ENCODE measurements at places on chromosomes 5 and 9.

DNA sequence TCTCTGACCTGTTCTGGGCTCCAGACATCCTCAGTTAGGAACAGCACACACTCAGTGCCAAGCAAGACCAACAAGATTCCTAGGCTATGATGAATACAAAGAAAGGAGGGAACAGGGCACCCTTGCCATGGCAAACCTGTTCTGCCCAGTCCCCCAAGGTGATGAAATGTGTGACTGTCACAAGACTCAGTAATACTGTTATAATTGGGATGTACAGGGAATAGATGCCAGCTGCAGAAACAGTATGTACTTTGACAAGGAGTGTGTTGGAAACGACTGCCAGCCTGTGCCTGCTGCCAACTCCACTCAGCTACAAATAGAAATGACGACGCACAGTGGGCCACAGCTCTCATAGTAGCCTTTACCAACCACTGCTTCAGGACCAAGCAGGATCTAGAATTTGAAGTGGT, 453.0 kb downstream of the EFNA5 start:
- DNase-seq = no peak

DNA sequence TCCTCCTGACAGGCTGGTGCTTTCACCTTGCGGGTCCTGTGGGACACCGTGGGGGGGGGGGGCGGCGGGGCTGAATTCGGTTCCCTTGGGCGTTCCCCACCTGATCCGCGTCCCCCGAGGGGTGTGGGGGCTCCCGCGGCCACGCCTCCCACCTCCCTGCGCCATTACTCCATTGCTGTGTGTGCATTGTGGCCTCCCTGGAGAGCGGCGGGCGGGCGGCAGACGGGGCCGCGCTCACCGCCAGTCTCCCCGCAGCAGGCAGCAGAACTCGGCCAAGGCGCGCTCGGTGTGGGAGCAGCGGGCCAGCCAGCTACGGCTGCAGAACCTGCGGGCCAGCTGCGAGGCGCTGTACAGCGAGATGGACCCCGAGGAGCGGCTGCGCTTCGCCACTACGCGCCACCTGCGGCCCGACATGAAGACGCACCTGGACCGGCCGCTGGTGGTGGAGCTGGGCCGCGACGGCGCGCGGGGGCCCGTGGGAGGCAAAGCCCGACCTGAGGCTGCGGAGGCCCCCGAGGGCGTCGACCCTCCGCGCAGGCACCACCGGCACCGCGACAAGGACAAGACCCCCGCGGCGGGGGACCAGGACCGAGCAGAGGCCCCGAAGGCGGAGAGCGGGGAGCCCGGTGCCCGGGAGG, 145.3 kb downstream of the CACNA1B start:
- DNase-seq = no peak

DNA sequence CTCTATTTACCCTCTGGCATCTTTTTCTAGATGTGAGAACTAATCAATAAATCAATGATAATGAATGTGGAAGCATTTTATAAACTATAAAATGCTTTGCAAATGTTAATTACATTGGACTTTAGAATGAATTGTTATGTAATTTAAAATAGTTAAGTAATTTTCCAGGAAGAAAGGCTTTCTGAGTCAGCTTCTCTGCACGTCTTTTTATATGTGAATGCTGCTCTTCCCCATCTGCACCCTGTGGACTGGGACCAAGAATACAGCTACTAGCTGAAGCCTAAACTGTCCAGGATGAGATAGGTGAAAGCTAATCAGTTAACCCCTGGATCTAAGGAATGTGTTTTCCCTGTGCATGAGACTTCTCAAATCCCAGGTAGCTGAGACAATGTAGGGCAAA, 292.9 kb downstream of the NR3C1 start:
- no peak for DNase-seq

- DNase-seq = no peak
Measured at GRCh38 chr9:112777914-112778313, 27.4 kb downstream of the SNX30 start.

- DNase-seq = peak; percentile 15
Measured at GRCh38 chr9:78954286-78954685, 617.5 kb upstream of the TLE4 start.

DNA sequence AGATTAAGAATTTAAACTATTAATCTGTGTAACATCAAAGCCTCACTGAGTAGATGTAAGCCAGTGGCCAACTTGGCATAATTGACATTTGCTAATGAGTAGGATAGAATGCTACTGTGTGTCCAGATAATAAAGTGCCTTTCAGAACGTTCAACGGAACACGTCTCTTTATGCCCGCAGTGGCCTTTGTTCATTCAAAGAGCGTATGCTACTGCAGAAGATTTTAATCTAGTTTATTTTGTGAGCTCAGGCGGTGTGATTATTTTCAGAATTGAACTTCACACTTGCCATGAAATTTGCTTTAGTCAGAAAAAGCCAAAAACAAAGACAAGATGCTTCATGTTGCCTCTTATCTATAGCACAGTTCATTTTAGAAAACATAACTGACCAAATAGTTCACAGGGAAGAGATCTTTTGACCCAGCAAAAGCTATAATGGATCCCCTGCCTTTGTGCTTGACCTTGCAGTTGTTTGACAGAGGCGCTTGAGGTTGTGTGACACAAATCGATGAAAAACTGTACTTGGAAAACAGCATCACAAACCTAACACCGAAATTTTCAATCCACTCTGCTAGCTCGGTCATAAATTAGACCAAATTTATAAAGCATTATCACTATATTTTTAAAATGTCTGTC, 530.9 kb upstream of the TYRP1 start:
- no peak for DNase-seq

- no peak for DNase-seq
Measured at GRCh38 chr5:156686796-156687195, 163.3 kb upstream of the PPP1R2B start.

DNA sequence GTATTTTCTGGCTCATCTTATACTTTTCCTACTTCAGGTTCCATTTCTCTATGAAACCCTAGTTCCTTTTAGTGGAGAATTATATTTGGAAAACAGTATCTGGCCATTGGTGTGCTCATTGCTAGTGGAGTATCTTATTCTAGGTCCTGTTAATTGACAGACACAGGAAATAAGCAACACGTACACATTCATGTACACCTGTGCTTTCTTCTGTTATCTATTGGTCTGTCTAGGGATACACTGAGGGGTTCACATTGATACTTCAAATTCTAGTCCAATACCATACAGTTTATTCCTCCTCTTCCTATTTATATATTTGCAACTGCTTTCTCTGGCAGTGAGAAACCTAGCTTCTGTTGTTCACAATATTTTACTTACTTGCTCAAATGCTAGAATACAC, 110.2 kb downstream of the FER start:
- DNase-seq = no peak

DNA sequence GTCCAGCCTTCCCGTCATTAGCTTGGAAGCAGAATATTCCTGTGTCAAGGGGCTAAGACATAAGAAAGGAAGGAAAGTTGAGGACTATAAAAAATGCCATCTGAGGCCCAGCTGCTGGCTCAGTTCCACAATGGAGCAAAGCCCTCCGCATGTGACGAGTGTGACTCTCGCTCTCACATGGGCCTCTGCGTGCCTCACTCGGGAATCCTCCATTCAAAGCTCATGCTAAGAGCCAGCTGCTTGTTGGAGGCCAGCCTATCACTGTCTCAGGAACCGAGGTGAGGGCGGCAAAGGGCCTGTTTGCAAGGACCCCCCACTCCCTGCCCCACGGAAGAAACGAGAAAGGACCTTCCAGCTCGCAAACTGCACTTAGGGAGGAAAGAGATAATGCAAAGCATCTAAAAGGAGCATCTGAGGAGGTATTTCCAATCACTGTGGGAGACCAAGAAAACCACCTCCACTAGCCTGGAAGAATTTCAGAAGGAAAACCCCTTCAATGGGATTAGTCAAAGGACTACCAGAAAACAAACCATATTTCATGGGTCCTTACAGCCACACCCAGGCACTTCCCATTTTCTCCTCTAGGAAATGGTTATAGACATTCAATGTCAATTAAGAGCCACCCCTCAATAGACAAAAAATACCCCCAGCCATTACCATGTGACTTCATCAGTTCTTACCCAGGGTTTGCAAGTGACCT, 95.3 kb downstream of the PRRT1B start:
- no peak for DNase-seq

GRCh38 chr5:88380332-88380731, 111.7 kb upstream of the TMEM161B start:
- DNase-seq = no peak

GRCh38 chr5:41641621-41642020, 131.2 kb upstream of the PLCXD3 start:
- no peak for DNase-seq

- no peak for DNase-seq
Measured at GRCh38 chr5:178259623-178260536, 27.3 kb upstream of the PHYKPL start.

DNA sequence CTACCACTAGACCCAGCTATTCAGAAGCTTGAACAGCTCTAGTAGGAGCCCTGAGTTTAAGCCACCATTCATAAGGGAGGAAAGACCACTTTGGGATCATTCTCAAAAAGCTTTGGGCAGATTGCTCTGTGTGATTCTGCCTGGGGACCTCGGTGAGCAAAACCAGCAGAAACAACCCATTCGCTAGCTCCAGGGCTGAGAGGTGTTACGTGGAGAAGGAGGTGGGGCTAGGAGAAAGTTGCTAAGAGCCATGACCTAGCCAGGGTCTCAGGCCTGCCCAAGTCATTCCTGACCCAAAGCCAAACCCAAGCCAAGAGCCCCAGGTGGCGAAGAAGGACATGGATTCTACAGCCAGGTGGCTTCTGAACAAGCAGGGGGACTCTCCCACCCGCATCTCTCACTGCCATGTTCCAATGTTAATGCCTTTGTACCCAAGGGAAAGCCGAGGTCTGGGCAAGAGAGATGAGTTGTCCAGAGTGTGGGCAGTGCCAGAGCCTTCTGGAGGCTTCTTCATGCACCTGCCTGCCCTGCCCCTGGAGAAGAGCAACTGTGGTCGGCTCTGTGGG, 4.0 kb upstream of the BARHL1 start:
- DNase-seq = no peak

GRCh38 chr9:23774266-23774665, 51.8 kb downstream of the ELAVL2 start:
- peak; percentile 4 for DNase-seq

DNA sequence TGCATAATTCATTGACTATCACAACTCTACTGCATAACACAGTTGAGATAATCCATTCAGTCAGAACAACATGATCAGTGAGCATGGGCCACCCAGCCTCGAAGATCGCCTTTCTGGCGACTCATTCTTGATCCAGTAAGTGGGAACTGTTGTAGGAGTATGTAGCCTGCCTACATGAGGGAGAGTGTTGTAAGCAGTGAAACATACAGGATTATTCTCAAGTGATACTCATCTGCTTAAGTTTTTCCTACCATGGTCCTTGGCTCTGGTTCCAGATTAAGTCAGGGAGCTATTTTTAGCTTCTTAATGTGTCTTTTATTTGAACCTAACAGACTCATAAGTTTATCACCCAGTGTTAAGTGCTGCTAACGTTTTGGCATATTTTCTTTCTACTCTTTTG, 44.0 kb downstream of the TNPO1 start:
- peak; percentile 38 for DNase-seq

- DNase-seq = no peak
Measured at GRCh38 chr5:66906021-66906420, 290.6 kb downstream of the CD180 start.

GRCh38 chr9:135394131-135394530, 85.5 kb upstream of the PPP1R26 start:
- DNase-seq = no peak

Data from fibroblast of skin of left biceps (primary cell).